ENCODE measurements at places on chromosomes 6 and 20.

GRCh38 chr6:29376003-29376402 is 912 bp upstream of the OR12D3 start:
- H3K4me3 ChIP-seq, result no peak overlapping the region
- H3K36me3 ChIP-seq, result no peaks in the 10 kb centered on the region

- peaks cover 9% of the 10 kb centered on the region for H3K4me1 ChIP-seq
- H3K27ac ChIP-seq, result no peak overlapping the region
- no peaks in the 10 kb centered on the region for H3K27me3 ChIP-seq
- no peaks in the 10 kb centered on the region for H3K36me3 ChIP-seq
- H3K4me3 ChIP-seq, result no peak overlapping the region
- no peak for DNase-seq
Observed at GRCh38 chr6:1991332-1991878, 254.0 kb downstream of the GMDS start.

DNA sequence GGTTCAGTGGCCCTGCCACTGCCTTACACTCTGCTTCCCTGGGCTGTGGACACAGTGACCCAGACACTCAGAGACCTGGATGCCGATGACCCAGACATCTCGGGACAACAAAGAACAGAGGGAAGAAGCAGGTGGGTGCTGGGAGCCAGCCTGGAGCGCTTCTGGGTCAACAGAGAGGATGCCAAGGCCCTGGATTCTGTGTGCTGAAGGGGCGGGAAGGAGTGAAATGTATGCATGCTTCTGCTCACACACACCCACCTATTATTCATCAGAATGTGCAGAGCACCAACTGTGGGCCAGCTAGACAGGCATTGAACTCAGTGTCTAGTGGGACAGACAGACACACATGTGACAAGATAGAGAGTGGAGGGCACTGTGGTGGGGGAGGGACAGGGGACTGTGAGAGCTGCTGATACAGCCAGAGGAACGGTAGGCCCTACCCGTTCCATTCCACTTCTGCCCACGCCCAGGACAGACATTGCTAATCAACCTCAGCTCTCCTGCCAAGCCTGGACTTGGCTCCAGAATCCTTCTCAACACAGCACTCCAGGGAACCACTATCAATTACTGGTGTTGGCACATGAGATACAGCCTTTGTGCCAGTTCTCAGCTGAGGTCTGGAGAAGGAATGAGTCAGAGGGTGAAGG is 20.2 kb downstream of the KCNK15 start:
- no peak for DNase-seq
- H3K27me3 ChIP-seq, result no peaks in the 10 kb centered on the region
- H3K4me3 ChIP-seq, result no peak overlapping the region
- H3K27ac ChIP-seq, result no peak overlapping the region
- H3K36me3 ChIP-seq, result no peaks in the 10 kb centered on the region
- peaks cover 7% of the 10 kb centered on the region for H3K4me1 ChIP-seq

GRCh38 chr6:159090530-159091480 is 46.0 kb upstream of the TAGAP start:
- no peak overlapping the region for H3K27ac ChIP-seq
- H3K4me1 ChIP-seq, result peaks cover 2% of the 10 kb centered on the region
- H3K27me3 ChIP-seq, result no peaks in the 10 kb centered on the region
- DNase-seq, result no peak
- no peak overlapping the region for H3K4me3 ChIP-seq

DNA sequence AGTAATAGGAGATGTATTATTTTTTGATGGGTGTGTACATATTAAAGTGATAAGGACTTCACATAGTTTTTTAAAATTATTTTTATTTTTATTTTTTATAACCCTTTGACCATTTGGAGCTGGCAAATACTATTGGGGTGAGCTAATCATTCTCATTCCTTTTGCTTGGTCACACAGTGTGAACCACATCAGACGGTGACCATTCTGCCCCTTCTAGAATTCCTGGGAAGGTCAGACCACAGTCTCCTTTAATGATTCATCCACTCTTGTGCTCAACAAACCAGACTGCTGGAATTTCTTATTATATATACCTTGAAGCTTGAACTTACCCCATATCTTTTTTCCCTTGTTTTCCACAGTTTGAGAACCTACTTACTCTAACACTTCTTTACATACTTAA is 23.9 kb upstream of the PRL start:
- H3K27me3 ChIP-seq, result no peaks in the 10 kb centered on the region
- no peak for DNase-seq
- H3K4me3 ChIP-seq, result no peak overlapping the region
- peaks cover 20% of the 10 kb centered on the region for H3K36me3 ChIP-seq
- H3K27ac ChIP-seq, result no peak overlapping the region
- peaks cover 6% of the 10 kb centered on the region for H3K4me1 ChIP-seq

All from WTC11 (cell line).